ENCODE measurements at places on chromosomes 7 and 10.

GRCh38 chr10:124048371-124049290 is 44.8 kb downstream of the CHST15 start:
- DNase-seq: no peak

- no peak for DNase-seq
These were observed 13.0 kb upstream of the HUS1 start for GRCh38 chr7:47992446-47992845.

DNA sequence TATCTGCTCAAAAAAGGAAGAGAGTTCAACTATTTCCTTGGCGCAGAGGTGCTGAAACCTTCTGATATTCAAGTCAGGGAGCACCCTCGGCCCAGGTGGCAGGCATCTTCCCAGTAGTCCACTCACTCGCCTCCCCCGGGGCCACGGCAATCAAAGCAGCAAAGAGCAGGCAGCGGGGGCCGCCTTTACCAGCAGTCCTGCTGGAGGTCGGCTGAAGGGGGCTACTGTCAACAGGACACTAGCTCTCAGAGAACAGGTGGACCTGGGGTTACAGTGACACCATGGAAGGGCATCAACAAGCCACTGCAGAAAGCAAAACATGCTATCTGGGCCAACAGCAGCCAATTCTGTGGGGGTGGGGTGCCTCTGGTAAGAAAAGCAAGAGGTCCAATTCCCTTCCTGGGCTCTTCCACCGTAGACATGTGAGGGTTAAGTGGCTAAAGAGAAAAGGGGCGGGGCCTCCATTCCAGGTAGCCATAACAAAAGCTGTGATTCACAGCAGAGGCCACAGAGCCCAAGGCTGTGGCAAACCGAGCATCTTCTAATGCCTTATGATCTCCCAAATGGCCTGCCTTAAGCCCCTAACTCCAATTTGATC is 9.4 kb downstream of the FZD9 start:
- no peak for DNase-seq

DNA sequence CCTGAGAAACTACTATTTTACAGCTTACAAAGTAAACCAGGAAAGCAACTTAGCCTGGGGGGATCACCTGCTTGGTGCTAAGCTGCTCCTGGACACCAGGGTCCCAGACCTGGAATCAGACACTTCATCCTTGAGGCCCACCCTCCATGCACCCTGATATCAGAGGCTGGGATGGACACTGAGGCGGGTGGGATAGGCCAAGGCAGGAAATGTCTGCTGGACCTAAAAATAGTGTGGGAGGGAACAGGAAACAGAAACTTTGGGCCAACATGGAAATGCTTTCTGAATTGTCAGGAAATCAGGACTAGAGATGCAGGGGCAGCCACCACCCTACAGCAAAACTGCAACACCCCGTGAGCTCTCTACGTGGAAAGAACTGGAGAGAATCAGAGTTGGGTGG is 101.5 kb upstream of the PODXL start:
- DNase-seq: no peak

- DNase-seq: no peak
These were observed 208.2 kb downstream of the MAD1L1 start for GRCh38 chr7:2024567-2024918.

DNA sequence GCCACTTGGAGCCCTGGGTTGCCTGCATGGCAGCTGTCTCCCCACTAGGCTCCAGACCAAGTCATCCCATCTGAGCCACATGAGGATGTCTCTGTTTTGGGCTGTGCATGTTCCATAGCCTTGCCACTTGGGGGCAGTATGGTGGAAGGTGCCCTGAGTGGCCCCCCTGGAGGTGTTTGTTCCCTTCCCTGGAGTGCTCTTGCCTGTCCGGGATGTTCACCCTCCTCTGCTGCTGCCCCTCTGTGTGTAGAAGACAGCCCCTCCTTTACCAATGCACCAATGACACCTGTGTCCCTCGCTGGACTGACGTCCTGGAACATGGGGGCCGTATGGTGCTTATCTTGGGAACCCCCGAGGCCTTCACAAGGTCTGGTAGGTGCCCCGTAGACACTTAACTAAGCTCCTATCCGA is 100.2 kb downstream of the ACTR3B start:
- DNase-seq: no peak

DNA sequence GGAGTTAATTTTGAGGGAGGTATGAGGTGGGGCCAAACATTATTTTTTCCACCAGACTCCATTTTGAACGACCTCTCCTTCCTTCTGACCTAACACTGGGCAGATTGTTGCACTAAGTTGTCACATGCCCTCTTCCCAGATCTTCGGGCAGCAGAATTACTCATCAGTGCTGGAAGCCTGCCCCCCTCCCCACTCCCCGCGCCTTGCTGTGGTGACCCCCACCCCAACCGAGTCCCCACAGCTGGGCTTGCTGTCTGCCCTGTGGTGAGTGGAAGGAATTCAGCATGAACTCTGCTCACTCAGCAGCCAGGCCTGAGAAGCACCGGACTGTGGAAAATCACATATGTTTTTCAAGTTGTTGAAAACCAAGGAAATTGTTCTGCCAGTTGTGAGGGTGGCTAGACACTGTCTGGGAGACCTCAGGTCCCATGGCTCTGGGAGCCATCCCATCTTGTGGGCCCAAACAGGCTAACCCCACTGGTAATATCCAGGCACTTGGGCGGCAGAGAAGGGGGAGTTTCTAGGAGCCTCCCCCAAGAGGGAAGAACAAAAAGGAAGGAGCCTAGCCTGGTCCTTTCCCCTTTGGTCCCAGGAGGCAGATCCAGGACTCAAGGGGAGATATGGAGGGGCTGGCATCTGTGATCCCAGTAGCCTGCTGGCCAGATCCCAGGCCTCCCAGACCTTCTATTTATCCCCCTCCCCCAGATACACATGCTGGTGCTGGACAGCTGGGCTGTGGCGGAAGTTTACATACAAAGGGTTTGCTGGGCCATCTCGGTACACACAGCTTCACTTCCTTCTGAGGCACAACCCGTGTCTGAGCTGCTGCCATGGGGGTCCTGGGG is 3.5 kb upstream of the AEBP1 start:
- DNase-seq: peak; percentile 77

- peak; percentile 18 for DNase-seq
These were observed at the start of gene GRB10 for GRCh38 chr7:50782375-50783208. Gene GRB10 (minus strand): TSS chr7:50782896. CDS start chr7:50732322, 50,574 bp downstream.

DNA sequence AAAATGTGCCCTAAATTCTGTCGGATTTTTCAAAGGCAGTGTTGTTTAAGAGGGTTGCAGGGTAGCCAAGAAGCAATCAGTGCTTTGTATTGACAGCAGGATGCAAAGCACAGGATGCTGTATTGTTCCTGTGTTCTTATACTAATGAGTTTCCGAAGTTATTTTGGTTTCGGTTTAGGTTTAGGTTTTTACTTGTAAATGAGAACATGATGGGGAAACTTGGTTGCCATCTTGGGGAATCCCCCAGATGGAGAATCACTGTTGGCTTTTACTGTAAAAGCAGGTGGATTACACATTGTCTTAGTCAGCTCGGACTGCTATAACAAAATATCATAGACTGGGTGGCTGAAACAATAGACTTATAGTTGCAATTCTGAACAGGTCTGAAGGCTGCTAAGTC is 72.1 kb downstream of the INHBA start:
- DNase-seq: no peak

DNA sequence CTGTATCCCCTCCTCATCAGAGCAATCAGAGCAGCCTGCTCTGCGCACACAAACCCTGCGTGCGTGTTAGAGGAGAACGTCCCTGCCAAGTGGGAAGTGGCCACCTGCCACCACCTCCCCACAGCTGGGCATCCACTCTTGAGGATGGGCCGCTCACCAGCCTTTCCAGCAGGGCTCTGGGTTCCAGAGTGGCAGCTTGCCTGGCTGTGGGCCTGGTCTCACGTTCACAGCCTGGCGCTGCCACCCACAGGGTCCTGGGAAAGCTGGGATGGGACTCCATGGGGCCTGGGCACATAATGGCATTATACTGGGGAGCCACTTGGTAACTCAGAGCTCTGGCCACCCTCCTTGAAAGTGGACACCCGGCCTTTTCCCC is 151.1 kb upstream of the PPP2R2D start:
- no peak for DNase-seq

GRCh38 chr10:24343686-24344085 is 134.7 kb downstream of the KIAA1217 start:
- no peak for DNase-seq

GRCh38 chr10:124306520-124306919 is 112.2 kb downstream of the OAT start:
- DNase-seq: no peak

DNA sequence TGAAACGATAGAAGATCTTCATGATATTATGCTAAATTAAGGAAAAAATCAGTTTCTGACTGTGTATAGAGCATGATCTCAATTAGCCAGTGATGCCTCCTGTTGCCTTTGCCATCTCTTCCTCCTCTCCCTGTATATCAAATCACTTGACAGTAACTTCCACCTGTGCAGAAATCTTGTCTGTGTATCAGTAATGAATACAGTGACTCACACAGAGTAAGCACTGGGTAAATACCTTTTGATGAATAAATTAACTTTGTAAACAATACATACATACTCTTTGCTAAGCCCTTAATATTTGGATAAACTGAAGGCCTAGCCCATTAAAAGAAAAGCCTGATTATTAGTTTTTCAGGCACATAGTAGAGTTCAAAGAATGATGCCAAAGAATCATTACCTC is 610.6 kb upstream of the NRP1 start:
- no peak for DNase-seq

DNA sequence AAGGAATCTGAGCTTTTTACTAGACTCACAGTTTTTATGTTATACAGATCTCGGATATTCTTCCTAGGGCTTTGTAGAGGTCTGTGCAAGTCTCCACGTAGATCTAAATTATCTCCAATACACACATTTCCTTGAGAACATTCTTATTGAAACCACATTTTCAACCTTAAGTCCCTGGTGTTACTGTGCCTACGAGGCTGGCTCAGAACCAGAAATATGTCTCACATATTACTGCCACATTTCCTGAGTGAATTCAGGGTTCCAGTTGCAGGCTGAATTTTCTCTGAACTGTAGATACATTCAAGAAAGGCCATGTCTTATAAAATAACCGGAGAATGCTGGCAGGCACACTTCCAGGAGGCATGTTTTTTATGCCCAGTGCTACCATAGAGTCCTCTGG is 46.5 kb downstream of the INHBA start:
- DNase-seq: peak; percentile 70

- no peak for DNase-seq
These were observed 22.3 kb upstream of the RNF32 start for GRCh38 chr7:156618078-156618779.

- peak; percentile 20 for DNase-seq
These were observed 236.3 kb upstream of the ANKRD30A start for GRCh38 chr10:36888925-36889573.

DNA sequence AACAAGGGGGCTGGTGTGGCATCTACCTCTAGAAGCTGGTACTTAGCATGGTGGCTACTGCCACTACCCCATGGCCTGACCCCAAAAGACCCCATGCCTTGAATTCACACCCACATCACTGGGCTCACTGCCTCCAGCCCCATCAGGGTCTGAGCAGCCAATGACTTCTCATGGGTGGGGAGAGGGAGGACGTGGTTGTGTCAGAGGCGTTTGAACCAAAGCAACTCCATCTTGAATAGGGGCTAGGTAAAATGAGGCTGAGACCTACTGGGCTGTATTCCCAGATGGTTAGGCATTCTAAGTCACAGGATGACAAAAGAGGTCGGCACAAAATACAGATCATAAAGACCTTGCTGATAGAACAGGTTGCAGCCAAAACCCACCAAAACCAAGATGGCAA is 15.2 kb downstream of the KCP start:
- no peak for DNase-seq

DNA sequence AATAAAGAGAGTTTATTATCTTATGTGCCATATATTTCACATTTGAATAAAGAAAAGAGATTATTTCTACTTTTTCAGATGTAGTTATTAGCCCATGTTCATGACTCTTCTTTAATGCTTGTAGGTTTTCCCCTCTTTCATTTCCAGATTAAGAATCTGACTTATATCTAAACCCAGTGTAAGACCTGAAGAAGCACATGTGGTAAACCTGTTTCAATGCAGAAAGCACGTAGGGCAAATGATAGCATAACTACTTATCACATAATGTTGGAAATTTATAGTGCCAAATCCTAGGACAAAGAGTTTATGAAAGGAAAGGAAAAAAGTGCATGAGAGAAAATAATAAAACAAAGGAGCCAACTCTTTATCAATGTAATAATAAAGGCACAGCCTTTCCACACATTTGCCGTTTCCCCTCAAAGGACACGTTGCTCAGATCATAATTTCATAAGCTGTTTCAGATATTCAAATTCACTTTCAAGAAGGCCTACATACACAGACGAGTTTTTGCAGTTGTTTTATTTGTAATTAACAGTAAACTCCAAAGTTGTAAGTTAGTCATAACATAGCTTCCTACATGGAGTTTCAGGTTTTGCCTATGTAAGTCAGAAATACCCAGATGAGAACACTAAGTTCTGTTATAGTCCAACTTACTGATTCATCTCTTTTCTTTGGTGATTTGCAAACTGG is 88.8 kb upstream of the MDFIC start:
- no peak for DNase-seq

DNA sequence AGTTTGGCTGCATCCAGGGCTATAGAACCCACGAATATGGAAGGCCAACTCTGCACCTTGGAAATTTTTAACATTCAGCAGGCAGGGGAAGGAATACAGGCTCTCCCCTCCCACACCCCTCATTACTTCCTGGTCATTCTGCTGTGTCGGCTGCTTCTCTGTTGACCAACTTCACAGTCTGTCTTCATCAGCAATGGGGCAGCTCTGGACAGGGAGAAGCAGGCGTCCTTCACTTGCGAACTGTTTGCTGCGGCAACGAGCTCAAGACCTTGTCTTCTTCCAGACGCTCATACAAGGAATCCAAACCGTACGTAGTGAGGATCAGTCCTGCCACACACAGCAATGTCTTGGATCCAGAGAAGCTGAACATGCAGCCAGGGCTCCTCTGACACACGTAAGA is 192.2 kb downstream of the DIP2C start:
- no peak for DNase-seq

Data from amniotic epithelial cell (primary cell).